ENCODE measurements at places on chromosomes 5 and 9.

DNA sequence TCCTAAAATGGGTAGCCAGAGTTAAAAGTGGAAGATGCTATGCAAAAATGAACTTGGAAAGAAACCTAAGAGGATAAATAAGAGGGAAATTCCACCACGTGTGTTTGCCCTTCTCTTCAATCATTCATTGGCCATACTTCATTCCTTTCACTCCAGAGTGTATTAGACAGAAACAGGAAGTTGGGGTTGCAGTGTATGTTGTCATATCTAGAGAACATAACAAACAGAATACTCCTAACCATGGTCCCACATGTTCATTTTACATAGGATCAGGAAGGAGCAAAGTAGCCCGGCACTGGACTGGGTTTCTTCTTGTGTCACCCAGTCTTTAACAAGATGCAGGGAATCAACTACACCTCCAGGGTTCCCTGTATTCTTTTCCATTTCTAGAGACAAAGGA, 7.6 kb upstream of the GPBP1 start:
- DNase-seq = peak; percentile 21

- no peak for DNase-seq
These were observed 4.5 kb upstream of the ICE1 start for GRCh38 chr5:5418006-5418405.

GRCh38 chr5:97499605-97500004, 316.6 kb upstream of the RIOK2 start:
- no peak for DNase-seq

DNA sequence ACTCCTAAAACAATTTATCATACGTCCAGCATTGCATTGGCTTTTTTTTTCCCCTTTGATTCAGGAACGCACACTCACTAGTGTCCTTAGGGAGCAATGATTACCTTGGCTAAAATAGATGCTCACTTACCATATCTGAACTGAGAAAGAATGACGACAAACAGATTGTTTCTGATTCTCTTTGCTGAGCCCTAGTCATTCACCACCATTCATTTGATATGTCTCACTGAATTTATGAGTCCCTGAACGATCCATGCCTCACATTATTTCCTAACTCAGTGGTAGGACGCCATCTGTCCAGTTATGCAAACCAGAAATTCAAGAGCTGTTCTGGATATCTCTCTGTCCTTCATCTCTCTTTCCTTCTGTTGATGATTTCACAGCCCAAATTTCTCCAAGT, 39.3 kb upstream of the DAB2 start:
- no peak for DNase-seq

DNA sequence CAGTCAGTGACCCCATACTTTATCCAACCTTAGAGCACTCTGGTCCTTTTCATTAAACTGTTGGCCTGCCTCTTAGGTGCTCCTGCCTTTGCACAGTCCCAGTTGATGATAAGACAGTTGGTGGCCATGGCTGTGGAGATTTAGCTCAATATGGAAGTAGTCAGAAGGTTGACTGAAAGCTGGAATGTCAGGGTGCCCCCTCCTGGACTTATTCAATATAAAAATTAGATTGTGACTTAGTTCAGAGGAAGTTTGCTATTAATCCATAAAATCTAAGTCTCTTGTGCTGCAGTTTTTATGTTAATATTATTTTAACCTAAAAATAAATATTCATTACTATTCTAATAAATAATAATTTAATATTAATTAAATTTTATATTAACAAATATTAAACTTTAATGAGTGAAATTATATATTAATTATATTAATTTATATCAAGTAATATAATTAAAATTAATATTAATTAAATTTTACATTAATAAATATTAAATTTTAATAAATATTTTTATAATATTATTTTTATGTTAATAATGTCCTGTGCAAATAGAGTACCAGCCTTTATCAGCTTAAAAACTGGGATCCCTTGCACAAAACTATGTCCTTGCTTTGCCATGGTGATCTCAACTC, 77.7 kb upstream of the ADAMTSL1 start:
- peak; percentile 47 for DNase-seq

All from fibroblast of skin of back (primary cell).